DMS79 treated with DMSO at 0.1 percent for 48 hours (cell line): ENCODE measurements at places on chromosomes 16 and 17.
A peak's percentile ranks its signal among the peaks of the same experiment; 100 is the strongest.

- no peak for DNase-seq
Observed at GRCh38 chr17:31225831-31226230, 71.2 kb downstream of the OMG start.

DNA sequence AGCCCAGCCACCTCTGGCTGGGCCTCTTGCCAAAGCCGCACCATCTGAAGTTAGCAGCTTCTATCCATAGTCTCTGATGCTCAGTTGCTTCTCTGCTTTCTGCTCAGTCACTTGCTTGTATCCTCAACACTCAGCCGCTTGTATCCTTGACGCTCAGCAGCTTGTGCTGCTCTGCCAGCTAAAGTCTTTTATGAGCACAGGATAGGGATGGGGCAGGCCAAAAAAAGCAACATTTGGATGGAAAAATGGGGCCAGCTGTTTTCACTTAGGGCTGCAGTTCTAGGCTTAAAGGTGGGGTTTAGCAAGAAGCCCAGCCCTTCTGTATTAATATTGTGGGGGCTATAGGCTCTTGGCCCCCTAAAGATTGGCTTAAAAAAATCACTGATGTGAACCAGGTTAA lies 739.4 kb downstream of the CDH8 start:
- DNase-seq = no peak

DNA sequence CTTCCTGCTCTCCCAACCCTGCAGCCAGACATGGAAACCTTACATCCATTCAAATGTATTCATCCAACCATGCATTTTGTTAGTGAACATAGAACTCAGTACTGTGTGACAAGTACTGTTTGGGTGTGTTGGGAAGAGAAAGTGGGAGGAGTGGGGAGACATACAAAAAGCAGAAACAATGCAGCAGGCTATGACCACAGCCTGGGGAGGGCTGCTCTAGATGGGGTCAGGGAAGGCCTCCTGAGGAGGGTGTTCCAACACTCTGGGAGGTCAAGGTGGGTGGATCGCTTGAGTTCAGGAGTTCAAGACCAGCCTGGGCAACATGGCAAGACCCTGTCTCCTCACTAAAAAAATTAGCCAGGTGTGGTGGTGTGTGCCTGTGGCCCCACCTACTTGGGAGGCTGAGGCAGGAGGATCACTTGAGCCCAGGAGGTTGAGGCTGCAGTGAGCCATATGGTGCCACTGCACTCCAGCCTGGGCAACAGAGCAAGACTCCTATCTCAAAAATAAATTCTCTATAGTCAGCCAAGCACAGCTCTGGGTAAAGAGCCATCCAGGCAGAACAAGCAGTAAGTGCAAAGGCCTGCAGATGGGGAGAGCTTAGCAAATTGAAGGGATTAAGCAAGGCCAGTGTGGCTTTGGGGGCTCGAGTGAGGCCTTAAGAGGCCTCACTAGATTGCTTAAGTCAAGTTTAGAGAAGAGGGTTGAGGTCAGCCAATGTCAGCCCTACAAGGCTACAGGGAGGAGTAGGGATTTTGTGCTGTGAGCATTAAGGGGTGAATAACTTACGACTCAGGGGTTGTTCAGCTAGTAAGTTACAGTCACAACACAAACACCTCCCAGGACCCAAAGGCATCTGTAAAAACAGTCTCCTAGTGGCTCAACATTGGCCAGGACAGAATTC lies 5.5 kb downstream of the SLC13A2 start:
- no peak for DNase-seq

DNA sequence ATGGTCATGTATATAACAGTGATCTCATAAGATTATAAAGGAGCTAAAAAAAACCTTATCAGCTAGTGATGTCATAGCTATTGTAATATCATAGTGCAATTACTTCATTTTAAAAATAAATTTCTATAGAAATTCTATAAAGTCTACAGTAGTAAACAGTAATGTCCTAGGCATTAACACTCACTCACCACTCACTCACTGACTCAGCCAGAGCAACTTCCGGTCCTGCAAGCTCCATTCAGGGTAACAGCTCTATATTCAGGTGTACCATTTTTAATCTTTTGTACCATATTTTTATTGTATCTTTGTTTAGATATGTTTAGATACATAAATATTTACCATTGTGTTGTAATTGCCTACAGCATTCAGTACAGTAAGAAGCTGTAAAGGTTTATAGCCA lies 524.4 kb upstream of the CDH5 start:
- DNase-seq = no peak

DNA sequence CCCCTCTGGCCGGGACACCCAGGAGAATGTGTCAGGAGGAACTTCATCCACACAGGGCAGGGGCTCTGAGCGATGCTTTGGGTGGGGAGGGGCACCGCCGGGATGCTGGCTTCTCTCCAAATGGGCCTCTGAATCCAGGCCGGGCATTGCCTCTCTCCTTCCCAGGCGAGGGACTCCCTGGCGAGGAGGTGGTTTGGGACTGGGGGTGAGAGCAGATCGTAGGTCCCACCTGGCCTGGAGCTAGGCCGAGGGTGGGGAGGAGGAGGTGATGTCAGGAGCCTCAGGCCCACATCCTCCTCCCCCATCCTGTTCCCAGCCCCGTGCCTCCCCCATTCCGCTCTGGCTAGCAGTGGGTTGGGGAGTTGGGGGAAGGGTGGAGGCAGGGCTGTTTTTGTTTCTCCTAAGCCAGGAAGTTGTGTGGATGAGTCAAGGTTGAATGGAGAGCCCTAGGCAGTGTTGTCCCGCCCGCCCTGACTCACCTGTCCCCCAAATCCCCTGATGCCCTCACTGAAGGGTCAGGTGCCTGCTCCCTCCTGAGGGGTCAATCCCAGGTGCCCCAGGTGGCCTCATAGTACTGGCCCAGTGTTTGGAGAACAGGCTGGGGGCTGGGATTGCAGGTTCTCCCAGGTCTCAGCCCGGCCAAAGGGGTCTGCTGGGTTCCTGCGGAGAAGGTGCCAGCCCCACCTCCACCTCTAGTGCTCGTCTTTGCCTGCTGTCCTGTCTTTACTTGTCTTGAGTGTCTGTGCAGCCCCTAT lies 2.8 kb downstream of the GRB7 start:
- peak; percentile 43 for DNase-seq

- DNase-seq = no peak
Observed at GRCh38 chr17:17346428-17347233, 43.5 kb downstream of the NT5M start.

GRCh38 chr16:65634291-65634690 lies 512.4 kb upstream of the CDH11 start:
- DNase-seq = no peak

DNA sequence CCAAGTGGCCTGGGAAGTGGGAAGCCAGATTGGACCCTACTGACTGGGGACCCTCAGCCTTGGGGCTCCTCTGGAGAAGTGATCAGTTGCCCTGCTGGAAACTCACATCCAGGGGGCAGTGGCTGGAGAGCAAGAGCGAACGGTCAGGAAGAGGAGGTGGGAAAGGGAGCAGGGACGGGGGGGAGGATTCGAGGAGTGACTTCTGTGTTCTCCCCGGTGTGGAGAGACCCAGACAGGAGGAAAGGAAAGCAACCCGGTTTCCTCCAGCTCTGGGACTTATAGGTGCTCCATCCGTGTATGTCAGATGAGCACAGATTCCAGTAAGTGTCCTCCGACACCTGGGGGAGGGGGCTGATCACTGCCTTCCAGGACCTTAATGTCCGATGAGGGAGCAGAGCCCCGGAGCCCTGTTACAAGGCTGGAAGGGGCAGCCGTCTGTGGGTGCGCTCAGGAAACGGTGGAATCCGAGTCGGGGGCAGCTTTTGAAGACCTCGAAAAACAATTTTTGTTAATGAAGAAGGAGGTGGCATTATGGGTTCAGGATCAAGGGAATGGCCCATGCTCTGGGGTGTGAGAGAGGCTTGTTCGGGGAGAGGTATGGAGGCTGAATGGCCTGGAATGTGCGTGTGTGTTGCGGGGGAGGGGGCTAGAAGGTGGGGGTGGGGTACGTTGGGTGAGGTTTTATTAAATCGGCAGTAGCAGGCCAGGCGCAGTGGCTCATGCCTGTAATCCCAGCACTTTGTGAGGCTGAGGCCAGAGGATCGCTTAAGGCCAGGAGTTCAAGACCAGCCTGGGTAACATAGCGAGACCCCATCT lies 34.8 kb upstream of the NDRG4 start:
- no peak for DNase-seq
